Activated CD4-positive, alpha-beta T cell treated with anti-CD3 and anti-CD28 coated beads, Interleukin-2, amount 50 U/mL, for 1 hour (primary cell): ENCODE measurements at places on chromosomes 11 and 22.

DNA sequence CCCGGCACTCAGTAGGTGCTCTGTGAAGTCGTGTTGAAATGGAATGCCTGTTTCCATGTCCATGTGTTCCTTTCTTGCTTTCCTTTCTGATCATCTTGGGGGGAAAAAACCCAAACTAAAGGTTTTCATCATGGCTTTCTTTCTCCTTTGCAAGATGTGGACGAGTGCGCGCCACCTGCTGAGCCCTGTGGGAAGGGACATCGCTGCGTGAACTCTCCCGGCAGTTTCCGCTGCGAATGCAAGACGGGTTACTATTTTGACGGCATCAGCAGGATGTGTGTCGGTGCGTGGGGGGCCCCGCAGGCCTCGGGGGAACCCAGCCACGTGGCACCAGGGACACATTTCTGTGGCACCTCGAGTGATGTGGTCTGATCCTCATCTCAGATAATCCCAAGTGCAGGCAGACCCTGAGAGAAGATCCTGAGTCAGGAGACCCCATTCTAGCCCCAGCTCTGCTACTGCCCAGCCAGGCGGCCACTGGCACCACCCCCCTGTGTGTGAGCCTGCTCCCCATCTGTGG, 39.4 kb downstream of the FBLN1 start:
- DNase-seq: no peak

GRCh38 chr22:29043906-29044575, 17.6 kb downstream of the C22orf31 start:
- DNase-seq: no peak

DNA sequence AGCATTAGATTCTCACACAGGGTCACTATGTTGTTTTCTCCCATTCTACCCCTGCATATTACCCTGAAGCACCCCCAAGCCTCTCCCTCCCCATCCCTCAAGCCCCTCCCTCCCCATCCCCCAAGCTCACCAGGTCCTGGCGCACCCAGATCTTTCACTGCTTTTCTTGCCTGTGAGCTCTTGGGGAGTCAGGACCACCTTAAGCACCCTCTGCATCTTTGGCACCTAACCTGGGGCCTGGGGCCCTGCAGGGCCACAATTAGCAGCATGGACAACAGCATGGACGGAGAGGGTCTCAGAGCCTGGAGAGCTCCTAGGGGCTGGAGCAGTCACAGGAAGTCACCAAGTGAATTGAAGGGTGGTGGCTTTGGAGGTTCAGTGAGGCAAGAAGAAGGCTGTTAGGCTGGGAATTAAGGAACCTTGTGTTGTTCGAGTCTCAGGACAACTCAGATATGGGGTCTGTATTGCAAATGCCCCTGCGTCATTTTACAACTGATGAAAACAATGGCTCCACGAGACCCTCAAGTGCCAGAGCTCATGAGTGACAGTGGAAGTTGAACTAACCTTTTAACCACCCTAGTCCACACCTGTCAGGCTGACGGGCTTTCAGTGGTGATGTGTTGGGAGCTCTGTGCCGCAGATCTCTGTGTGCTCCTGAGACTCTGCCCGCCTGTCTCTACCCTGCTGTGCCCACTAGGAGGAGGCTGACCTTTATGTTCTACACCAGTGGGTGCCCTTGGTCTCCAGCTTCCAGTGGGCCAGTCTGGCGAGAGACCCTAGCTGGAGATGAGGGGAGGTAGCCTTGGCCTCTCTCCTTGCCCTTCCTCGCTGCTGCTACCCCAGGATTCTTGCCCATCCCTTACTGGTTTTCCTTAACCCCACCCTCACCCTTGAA, 111.3 kb upstream of the OR4B1 start:
- no peak for DNase-seq

GRCh38 chr11:91778758-91779157, 445.9 kb upstream of the FAT3 start:
- DNase-seq: no peak

DNA sequence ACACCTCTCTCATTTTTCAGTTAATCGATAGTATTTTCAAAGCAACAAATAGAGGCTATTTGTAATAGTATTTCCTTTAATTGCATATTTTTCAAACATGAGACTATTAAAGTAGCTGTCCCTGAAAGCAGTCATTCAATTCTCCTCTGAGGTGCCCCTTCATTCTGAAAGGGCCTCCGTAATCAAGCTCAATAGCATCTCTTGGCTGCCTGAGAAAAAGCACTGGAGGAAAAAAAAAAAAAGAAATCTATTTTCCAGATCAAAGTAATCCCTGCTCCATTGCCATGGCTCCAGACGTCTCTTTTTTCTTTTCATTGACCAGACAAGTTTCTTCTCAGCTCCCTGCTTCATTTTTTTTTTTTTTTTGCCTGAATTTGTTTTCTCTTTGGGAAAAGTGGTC, 154.5 kb upstream of the BLID start:
- DNase-seq: no peak
